ENCODE measurements at places on chromosomes 6 and 20. TPM values are rescaled to one million over a fixed set of nuclear protein-coding genes. Genes with fewer than 3 reads are reported as not detected.

- DNase-seq = no peak
These were observed 36.0 kb downstream of the ATXN1 start for GRCh38 chr6:16725145-16725864.

- DNase-seq = no peak
These were observed 36.1 kb downstream of the SMPDL3A start for GRCh38 chr6:122825163-122825562.

DNA sequence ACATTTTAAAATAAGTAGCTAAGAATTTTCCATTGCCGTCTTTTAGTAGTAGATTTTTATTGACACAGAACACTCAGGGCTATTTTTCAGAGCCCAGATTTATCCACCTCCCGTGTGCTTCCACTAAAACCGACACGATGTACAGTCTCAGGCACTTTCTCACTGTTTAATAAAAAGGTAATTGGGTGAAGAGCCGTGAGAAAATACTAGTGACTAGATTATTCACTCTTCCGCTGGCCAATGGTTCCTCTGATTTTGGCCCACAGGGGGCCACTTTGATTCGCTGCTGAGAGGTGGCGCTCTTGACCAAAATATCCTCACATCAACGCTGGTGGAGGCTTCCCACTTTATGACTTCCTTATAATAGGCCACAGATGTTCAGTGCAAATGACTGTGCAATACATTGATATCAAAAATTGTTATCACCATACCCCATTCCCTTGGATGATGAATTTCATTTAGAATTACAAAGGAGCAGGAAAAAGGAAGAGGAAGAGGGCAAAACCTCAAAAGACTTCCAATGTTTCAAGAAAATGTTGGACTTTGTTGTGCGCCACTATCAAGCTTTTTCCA lies 12.3 kb upstream of the HDDC2 start:
- DNase-seq = peak; percentile 4

DNA sequence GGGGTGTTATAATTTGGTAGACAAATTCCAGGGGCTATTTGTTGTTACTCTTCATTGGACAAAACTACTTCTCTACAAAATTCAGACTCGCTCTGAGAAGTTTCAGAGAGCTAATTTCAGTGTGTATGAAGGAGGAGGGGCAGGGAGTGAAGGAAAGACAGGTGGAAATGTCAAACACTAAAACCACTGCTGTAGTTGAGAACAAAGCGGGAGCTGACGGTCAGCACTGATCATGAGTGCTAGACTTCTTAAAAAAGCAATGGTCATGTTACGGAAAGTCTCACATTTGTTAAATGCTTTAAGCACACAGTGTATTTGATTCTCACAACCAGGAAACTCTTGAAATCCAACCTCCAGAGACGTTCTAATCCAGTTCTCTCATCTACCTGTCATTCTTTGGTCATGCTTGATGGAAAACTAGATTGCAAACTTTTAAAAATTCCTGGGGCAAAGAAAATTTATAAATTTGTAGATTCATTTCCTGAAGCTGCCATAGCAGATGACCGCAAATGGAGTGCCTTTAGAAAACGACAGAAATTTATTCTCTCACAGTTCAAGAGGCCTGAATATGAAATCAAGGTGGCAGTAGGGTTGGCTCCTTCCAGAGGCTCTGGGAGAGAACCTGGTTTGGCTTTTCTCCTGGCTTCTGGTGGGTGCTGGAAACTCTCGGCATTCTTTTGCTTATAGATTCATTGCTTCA lies 100.7 kb upstream of the CARMIL1 start:
- no peak for DNase-seq

DNA sequence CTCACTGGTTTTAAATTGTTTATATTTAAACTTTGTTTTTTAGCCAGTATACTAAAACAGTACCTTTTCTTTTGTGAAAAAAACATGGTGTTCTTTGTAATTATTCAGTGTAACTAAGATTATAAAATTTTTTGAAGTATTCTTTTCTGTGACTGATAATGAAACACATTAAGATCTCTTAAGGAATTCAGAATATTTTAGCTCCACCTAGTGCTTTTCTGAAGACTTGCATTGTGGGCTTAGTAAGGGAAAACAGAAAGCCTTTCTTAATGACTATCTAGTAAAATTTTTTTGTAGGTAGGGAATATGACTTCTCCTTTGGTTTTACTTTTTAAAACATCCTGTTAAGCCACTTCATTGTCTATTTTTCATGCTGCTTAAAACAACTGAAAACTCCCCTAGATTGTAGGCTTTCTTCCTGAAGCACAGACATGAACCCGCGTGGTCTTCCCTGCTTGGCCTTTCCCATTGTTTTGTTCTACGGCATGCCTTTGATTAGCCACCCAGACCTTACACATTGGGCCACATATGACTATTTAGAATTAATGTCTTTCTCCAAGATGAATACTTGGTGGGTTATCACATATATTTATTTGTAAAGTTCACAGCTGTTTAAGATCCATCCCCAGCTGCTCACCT lies 72.1 kb downstream of the AFDN start:
- no peak for DNase-seq

GRCh38 chr6:90654166-90654565 lies 67.3 kb upstream of the MAP3K7 start:
- DNase-seq = no peak

DNA sequence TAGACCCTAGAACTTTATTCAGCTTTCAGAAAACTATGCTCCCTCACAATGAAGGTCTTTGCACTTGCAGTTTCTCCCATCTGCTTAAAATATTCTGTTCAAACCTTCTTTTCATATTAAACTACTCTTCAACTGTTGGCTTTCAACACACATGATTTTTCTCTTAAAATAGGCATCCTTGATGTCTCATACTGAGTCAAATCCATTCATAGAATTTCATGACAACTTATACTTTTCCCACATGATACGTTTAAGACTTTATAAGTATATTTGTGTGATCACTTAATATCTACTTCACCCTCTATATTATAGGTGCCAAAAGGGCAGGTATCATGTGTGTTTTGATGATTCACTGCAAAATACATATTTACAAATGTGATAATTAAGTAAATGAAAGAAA lies 412.5 kb downstream of the MMUT start:
- no peak for DNase-seq

GRCh38 chr20:6671829-6672228 lies 95.7 kb upstream of the BMP2 start:
- no peak for DNase-seq

The DST gene
- 468 TPM for total RNA-seq

- no peak for DNase-seq
These were observed 11.8 kb upstream of the ZNF76 start for GRCh38 chr6:35247642-35248231.

DNA sequence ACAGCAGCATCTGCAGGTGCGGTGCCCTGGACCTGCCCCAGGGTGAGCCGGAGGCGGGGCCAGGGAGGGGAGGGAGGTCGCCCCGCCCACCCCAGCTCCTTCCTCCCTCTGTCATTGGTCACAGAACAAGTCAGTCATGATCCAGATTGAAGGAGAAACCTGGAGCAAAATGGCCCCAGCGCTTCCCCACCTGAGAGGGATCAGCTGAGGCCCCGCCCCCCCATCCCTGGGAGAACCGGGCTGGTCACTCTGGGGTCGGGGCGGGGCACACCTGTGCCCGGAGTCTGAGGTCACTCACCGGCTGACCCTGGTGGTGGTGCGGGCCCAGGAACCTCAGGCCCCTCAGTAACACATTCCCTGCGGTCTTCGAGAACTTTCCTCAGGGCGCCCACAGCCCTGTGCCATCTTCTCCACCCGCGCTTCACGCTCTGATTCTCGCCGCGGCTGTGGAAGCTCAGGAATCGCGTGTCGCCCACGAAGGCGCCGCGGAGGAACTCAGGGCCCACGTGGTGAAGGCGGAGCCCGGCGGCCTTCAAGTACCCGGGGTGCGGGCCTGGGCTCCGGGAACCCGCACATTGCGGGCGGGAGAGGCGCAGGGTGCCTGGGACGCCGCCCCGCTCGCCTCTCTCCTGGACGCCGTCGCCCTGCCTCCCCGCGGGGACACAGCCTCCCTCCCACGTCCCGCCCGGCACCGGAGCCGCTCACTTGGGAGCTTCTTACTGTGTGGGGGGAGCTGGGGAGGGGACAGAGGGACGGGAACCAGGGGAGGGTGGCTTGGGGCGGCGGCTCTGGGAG lies 36.4 kb upstream of the HLA-C start:
- no peak for DNase-seq

The FAM209B gene
- not detected for total RNA-seq

- DNase-seq = peak; percentile 18
These were observed 542.3 kb downstream of the QKI start for GRCh38 chr6:163956571-163957407.

The IYD gene
- not detected for total RNA-seq

All from esophagus squamous epithelium (tissue), 5 donors.